Activated naive CD4-positive, alpha-beta T cell treated with anti-CD3 and anti-CD28 coated beads, Interleukin-2, amount 50 U/mL, for 16 hours (primary cell): ENCODE measurements at places on chromosomes 1 and 21.

DNA sequence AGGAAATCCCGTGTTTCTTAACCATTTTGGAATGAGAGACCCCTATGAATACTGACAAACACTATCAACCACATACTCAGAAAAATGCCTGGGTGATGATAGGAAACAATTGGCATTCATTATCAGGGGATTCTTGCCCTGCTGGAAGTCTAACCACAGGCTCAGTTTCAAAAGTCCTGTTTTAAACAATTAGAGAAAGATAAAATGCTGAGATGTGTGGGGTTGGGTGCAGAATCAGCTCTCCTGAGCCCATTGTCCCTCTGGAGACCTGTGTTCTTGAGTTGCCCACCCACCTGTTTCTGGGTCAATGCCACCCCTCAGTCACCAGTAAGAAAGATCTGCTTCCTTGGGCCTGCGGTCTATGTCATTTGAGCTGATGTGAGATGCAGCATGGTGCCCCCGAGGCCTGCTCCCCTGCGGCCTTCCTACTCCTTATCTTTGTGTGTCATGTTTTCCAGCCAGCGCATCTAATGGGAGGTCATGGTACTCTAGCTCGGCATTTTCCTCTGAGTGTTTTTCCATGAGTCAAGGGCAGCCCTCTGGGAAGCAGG lies 130.3 kb upstream of the PLXNA2 start:
- DNase-seq: no peak

DNA sequence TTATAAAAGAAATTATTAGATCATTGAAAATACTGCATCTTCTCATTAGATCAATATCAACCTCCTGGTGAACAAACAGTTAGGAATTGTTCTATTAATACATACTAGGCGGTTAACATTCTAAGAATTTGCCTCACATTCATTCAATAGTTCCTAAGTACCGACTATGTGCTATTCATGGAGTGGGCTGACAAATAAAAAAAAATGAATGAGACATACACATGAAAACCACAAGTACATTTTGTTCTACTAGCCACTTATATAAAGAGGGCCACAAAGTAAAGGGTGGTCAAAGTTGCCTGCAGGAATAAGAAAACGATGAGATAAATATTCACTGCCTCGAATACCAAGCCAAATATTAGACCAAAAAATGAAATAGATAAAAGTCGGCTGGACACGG lies 294.4 kb downstream of the SDCCAG8 start:
- DNase-seq: no peak

- DNase-seq: no peak
These were observed 96.4 kb upstream of the PPP2R5A start for GRCh38 chr1:212188599-212189351.

DNA sequence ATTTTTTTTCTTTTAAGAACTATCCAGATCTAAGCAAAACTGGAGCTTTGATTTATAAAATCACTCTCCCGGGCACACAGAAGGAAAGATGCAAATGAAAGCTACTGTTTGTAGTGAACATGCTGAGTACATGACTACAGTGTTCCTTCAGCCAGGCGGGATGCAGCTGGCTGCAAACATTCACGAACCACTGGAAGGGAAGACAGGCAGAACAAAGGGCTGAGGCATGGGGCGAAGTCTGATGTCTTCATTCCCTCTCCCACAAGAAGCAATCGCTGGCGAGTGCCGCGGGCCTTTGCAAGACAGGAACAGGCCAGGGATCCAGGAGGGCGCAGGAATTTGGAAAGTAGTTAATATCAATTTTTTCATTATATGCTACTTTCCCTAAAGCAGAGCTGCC lies 257.9 kb upstream of the AJAP1 start:
- DNase-seq: no peak

DNA sequence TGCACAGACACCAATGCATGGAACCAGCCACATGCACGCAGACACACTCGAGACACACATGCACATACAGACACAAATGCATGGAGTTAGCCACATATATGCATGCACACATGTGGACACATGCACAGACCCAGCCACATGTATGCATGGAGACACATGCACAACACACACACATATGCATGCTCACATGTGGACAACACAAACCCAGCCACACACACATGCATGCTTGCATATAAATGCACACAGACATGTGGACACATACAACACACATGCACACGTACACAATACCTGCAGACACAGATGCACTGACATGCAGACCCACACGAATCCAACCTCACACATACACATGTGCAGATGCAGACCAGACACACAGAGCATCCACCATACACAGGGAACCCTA lies 31.1 kb downstream of the WNT9A start:
- no peak for DNase-seq
